AML-193 (cell line): ENCODE measurements at places on chromosomes 6 and 20.

GRCh38 chr6:113644861-113645575 is 212.1 kb upstream of the MARCKS start:
- DNase-seq, result no peak

GRCh38 chr6:22447249-22448196 is 121.8 kb upstream of the HDGFL1 start:
- DNase-seq, result no peak

DNA sequence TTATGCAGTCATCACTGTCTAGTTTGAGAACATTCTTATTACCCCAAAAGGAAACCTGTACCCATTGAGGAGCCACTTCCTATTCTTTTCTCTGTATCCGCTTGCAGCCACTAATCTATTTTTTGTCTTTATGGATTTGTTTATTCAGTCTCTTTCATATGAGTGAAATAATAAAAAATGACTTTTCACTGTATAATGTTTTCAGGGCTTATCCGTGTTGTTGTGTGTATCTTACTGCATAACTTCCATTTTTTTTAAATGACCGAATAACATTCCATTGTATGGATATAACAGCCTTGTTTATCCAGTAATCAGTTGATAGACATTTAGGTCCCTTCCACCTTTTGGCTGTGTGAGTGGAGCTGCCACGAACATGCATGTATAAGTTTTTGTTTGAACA is 86.6 kb downstream of the ZFAND3 start:
- DNase-seq, result no peak

- no peak for DNase-seq
Measured at GRCh38 chr6:28811873-28812272, 111.9 kb downstream of the TRIM27 start.

- DNase-seq, result peak; percentile 7
Measured at GRCh38 chr6:134529921-134530320, 212.0 kb upstream of the SGK1 start.

- DNase-seq, result no peak
Measured at GRCh38 chr20:46647469-46647868, 3.8 kb downstream of the SLC13A3 start.

- no peak for DNase-seq
Measured at GRCh38 chr20:32975698-32976674, 28.2 kb downstream of the SUN5 start.

DNA sequence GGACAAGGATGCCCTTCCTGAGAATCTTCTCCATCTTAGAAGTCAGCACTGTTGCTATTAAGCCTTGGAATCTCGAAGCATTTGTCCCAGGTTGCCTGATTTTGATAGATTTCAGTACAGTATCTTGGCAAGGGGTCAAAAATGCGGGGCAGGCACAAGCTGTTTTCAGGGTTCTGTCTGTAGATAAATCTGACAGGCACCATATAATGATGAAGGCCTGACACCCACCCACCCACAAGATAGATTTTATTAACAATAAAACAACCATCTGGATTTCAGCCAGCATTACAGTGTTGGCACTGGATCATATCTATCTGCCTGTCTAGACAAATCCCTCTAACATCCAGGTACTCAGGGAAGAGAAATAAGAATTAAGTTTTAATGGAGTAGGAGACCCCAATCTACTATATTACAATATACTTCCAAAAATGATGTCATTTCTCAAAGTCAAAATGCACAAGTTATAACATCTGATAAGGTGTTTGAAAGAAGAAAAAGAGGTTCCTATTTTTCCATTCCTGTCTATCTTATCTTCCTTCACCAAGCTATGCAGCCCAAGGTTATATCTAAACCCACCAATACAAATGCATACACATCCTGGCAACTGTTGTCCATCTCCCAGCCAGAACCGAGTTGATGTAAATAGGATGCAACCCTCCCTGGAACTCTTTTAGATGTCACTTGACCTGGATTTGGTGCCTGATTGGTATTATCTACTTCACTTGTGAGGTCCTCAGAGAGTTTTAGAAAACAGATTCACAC is 10.7 kb downstream of the NEDD9 start:
- DNase-seq, result no peak

- no peak for DNase-seq
Measured at GRCh38 chr20:42432496-42433334, 757.0 kb downstream of the PTPRT start.

- no peak for DNase-seq
Measured at GRCh38 chr6:53035549-53036213, 29.5 kb upstream of the FBXO9 start.

DNA sequence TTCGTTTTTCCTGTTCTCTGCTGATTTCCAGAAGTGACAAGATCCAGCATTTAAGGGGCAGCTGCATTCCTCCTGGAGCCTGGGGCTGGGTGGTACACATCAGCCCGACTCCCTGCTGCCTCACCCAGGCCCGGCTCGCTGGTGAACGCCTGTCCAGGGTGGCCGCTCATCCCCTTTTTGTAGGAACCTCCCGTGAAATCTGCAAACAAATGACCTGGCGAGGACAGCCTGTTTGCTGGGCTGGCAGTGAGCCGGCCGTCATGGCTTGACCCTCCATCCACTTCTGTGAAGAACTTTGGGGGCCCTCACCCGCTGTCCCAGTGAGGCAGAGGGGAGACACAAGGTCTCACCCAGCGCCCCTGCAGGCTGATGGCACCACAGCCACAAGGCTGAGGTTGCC is 39.0 kb downstream of the PYGB start:
- no peak for DNase-seq

DNA sequence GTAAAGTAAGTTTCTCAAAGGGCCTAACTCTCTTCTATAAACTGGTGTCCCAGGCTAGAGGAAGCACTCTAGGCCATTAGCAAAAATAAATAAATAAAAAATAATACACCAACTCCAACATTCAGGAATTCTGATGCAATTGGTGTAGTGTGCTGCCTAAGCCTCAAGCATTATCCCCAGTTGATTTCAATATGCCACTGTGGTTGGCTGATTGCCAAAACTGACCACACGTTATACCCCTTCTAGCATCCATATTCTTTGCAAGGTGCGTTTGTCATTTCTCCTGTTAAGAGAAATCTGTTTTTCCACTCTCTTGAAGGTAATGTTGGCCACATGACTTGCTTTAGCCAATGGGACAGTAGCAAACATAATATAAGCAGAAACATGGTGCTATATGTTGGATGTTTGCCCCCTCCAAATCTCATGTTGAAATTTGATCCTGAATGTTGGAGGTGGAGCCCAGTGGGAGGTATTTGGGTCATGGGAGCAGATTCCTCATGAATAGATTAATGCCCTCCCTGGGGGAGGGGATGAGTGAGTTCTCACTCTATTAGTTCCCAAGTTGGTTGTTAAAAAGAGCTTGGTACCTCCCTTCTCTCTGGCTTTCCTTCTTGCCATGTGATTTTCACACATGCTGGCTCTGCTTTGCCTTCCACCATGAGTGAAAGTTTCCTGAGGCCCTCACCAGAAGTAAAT is 71.9 kb upstream of the PLCB4 start:
- DNase-seq, result no peak

GRCh38 chr6:85676086-85676729 is 33.5 kb upstream of the SYNCRIP start:
- DNase-seq, result peak; percentile 33

DNA sequence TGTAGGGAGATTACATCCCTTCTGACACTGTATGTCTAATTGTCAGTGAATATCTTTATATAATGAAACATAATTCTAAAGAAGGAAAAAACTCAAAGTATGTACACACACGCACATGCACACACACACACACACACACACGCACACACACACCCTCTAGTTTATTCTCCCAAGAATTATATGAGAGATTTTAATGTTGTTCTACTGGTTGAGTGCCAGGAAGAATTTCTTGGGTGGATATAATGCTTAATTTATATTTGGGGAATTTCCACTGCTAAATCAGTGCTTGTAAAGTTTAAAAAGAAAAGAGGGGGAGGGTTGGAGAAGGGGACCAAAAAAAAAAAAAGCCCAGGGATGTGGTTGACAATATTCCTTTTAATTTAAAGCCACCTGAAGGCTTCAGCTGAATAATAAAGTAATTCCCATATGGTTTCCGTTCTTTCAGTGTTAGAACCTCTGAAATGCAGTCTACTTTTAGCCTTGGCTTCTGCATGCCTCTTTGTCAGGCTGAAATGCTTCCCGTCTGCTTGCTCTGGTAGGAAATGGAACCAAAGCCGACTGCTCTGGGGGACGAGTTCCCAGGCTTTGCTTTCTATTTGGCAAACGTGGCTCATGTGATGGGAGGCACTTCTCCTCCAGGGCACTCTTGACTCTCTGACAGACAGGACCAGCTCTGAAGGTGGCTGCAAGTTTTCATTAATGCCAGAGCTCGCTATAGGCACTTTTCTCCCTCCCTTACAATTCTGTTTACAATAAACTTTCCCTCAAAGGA is 225.4 kb downstream of the PRL start:
- no peak for DNase-seq

- DNase-seq, result peak; percentile 57
Measured at GRCh38 chr6:42017021-42017643, 33.2 kb upstream of the TAF8 start.

DNA sequence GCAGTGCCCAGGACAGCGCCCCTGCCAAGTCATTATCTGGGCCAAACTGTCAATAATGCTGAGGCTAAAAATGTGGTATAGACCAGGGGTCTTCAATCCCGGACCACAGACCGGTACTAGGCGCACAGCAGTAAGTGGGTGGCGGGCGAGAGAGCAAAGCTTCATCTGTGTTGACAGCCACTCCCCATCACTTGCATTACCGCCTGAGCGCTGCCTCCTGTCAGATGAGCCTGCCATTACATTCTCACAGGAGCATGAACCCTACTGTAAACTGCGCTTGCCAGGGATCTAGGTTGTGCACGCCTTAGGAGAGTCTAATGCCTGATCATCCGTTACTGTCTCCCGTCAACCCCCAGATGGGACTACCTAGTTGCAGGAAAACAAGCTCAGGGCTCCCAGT is 91.0 kb downstream of the NFATC2 start:
- no peak for DNase-seq

- DNase-seq, result peak; percentile 91
Measured at GRCh38 chr6:16503970-16504415, 257.3 kb downstream of the ATXN1 start.

DNA sequence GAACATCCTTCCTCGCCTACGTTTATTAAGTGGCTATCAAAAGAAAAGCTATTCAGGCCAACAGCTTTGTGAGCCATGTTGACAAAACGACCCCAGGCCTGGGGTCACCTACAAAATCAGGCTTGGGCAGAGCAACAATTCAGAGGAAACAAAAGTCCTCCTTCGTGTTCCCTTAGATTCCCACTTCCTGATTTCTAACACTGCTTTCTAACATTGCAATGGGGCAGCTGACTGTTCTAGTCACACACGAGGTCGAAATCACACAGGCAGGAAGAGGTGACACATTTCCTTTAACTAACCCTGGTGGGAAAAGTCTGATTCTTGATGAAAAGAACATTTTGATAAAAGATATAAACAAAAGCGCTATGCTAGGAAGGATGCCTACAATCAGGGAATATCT is 31.9 kb downstream of the WDR27 start:
- no peak for DNase-seq

GRCh38 chr20:46359233-46359751 is 47.1 kb downstream of the ELMO2 start:
- peak; percentile 52 for DNase-seq

DNA sequence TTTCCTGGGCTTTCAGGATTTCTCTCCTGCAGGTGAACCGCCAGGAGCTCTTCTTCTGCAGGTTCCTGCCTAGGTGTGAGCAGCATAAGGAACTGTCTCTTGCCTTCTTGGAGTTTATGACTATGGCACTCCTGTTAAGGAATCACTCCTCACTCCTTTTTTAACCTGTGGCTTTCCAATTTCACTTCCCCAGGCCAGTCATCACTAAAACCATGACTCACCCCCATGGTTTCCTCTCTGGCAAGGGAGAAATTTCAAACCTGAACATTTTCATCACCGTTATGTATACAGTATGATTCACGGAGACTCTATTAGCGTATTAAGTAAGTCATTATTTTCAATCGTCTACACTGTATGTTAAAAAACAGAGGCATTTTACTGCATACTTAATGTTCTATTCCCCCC is 78.2 kb upstream of the ARID1B start:
- DNase-seq, result no peak

- peak; percentile 78 for DNase-seq
Measured at GRCh38 chr20:23349338-23350195, 1.0 kb upstream of the NXT1 start.

DNA sequence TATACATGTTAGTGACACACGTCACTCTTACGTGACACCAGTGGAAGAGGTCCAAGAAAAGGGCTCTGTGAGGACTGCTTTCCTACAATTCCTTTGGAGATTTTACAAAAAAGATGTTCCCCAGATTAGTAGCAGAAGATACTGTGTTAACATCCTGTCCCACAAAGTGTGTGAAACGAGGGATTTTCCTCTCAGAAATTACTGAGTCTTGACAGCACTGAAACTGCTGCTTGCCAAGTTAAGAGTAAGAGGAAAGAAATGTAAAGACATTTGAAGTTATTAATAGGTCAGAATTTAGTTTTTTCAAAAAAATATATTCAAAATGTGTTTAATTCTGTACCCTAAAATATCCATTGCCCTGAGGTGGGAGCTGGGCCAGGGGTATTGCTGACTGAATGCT is 58.8 kb upstream of the MAP7 start:
- DNase-seq, result no peak

GRCh38 chr6:170448317-170448716 is 104.8 kb downstream of the PSMB1 start:
- DNase-seq, result no peak

DNA sequence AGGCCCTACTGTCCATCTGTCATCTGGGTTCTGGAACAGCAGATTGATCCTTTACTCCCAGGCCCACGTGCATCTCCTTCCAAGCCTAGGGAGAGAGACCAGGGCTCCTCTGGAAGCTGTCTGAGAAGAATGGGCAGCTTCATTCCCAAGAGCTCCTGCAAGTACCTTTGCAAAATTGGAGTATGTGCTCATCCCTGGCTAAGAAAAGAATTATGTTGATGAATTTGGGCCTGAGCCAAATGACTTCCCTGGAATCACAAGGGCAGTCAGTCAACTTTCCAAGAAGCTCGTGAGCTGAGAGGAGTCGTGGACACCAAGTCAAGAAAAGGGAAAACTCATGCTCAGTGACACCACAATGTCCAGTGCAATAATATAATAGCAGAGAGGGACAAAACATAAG is 54.6 kb upstream of the AKAP12 start:
- DNase-seq, result no peak

- no peak for DNase-seq
Measured at GRCh38 chr6:52271852-52272460, 12.6 kb downstream of the MCM3 start.

DNA sequence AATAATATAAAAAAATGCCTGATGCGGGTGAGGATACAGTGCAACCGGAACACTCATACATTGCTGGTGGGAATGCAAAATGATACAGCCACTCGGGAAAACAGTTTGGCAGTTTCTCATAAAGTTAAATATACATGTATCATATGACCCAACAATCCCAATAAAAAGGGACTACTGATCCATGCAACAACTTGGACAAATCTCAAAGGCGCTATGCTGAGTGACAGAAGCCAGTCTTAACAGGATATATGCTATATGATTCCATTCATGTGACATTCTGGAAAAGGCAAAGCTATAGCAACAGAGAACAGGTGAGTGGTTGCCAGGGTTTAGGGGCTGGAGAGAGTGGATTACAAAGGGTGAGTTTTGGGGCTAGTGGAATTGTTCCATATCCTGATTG is 170.2 kb upstream of the MLN start:
- DNase-seq, result no peak
